ENCODE measurements at places on chromosomes 13 and 19.

DNA sequence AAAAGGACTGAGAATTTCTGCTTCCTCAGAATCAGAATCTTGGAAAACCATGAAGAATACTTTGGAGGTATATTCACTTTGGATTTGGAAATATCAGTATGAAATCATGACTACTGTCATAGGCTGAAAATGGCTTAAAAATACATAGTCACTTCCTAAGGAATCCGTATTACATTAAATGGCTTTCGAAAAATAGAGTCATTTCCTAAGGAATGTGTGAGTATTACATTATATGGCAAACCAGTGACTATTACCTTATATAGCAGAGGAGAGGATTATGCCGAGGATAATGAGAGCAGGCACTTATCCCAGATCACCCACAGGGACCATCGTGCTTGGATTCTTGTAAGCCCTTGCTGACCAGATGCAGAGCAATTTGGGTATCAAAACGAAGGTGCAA, 1471.8 kb downstream of the EFNB2 start:
- DNase-seq: no peak

GRCh38 chr19:45767881-45768654, 984 bp downstream of the SIX5 start:
- no peak for DNase-seq

DNA sequence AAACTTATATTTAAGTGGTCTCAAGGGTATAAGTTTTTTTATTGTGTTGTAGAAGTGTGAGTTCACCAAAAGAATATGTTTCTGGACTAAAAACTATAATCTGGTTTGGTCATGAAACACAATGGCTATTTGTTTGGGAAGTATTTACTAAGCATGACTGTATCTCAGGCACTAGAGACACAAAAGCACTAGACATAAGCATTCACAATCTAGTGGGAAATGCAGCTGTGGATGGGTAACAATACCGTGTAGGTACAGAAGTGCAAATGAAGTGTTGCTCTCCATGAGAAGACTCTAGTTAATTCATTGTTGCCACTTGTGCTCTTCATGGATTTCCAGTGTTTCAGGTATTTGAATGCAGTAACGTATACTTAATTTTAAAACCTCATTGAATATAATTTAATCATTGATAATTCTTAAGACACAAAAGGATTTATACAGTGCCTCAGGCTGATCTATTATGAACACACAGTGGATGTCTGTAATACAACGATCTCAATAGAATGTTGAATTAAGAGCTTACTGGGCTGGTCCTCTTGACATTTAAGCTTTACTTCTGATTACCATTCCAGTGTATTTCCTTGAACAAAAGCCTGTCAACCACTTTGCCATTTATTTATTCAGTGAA, 50.9 kb downstream of the TPT1 start:
- no peak for DNase-seq

GRCh38 chr13:26227166-26227971, 5.3 kb upstream of the RNF6 start:
- no peak for DNase-seq

DNA sequence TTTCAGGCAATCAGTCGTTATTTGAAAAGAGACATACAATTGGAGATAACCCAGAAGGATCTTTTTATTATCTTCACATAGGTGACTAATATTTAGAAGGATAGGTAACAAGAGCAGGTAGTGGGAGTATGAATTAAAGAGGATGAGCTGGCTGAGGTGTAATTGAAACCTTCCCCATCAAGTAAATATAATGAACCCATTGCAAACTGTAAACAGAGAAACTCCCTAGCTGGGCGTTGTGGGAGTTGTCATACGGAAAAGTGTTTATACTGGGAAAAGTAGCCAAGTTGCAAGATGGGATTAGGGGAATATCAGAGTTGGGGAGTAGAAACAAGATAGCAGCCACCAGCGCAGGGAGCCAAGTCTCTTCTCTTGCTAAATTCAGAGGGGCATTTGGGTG, 448.4 kb downstream of the COG6 start:
- DNase-seq: no peak

DNA sequence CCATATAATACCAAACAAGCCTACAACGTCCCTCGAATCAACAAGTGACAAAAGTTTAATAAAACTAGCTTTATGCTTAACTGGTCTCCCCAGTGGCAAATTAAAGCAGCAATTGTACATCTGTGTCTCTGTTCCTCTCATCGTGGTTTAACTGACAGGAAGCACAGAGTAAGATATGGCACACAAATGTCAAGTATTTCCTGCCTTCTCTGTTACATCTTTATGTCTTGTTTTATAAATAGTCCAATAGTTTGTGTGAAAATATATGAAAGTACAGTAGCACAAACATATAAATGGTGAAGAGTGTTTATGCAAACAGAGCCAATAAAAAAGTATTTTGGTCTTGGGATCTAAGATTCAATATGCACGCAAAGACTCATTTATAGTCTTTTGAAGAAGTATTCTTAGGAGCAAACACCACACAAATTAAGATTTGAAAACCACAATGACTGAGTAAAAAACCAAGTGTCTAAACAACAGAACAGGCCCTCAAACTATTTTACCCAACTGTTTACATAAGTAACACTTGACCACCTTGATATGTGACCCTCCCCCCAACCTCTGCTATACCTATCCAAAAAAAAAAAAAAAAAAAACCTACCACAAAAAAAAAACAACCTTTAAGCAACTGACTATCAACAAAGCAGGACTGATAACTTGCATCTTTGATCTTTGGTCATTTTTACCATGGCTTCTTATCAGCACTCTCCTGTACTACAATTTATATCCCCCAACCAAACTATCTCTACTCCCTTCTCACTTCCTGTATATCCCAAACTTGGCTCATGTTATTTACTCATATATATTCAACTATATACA, 14.0 kb downstream of the ELF1 start:
- DNase-seq: no peak

DNA sequence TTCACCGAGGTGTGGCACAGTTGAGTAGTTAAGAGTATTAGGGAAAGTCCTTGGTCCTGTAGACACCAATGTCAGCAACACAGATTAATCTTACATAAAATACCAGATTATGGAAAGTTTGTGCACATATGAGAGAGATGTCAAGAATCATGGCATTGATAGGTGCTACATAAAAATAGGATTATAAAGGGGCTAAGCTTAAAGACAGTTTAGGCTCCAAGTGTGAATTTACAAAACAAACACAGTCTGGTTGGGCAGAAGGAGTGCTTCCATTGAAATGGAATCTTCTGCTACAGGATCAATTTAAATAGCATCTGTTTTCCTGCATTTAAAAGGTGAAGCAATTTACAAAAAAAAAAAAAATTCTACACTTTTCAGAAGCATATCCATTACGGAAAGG, 292.9 kb downstream of the DNAJC15 start:
- no peak for DNase-seq

DNA sequence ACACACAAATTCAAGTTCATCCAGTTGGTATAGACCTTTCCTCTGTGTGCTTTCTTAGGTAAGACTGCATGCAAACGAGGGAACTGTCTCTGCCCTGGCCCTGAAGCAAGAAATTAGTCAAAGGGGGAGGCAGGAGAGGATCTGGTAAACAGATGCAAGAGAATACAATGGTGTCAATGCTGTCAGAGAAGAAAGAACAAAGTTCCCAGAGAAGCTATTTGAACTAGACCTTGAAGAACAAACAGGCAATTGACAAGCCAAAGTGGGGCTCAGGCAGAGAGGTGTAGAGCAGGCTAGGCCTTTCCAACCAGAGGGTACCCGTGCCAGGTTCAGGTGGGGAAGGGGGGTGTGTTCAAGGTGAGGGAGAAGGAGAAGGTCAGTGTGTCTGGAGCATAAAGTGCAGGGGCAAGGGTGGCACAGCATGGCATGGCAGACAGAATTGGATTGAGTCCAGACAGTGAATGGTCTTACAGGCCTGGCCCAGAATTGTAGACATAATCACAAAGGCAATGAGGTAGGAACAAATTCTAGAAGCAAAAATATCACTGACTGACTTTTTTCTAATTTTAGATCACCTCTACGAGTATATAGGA, 95.0 kb upstream of the STARD13 start:
- DNase-seq: no peak

DNA sequence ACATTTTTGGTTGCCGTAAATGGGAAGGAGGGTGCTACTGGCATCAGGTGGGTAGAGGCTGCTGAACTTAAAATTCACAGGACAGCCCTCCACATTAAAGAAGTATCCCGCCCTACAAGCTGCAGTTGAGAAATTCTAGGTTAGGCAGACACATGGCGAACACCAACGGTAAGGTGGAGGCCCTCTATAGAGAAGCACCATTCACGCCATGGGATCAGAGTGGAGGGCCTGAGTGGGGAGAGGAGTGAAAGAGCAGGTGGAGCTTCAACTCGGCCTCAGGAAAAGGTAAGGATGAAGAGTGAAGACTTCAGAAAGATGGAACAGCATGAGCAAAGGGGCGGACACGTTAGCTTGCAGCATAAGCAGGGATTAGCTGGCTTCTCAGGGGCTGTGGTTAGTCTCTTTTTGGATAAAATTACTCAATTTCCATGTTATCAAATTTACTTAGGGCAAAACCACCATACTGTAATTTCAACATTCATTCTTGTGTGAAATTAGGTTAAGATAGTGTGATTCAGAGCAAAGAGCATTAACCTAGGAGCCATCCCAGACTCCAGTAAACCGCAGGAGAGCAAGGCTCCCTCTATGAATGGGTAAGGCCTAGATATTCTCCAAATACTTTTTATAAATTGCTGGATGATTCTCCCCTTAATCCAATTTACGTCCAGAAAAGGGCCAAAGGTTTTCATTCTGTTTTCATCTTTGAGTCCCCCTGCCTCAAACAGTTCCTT, 1.2 kb downstream of the EEF1AKMT1 start:
- no peak for DNase-seq

GRCh38 chr19:10116085-10116865, 3.4 kb downstream of the EIF3G start:
- DNase-seq: no peak

- no peak for DNase-seq
Measured at GRCh38 chr13:113058988-113059850, 46.4 kb upstream of the F7 start.

DNA sequence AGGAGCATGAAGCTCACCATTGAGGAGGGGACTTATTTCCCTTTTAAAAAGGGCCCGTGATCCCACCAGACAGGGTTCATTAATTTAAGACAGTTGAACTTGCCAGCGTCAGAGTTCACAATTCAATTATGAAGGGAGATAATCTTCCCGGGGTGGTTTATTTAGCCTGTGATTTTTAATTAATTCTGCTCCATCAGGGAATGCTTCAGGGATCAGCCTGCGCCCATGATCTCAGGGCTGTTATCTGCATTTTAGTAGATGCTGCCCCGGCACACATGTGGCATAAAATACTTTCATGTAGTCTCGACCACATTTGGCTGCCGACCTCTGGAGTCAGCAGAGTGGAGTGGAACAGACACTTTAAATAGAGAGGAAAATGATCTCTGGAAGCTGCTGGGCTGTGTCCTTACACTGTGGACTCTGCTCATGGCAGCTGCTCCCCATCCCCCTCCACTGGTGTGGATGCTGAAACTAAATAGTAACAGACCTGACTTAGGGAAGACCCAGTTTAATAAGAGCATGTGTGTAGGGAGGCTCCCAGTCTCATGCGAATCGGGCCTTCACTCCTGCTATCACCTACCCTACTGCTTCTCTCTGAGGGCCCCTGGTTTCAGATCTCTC, 256.9 kb downstream of the TEX29 start:
- no peak for DNase-seq

DNA sequence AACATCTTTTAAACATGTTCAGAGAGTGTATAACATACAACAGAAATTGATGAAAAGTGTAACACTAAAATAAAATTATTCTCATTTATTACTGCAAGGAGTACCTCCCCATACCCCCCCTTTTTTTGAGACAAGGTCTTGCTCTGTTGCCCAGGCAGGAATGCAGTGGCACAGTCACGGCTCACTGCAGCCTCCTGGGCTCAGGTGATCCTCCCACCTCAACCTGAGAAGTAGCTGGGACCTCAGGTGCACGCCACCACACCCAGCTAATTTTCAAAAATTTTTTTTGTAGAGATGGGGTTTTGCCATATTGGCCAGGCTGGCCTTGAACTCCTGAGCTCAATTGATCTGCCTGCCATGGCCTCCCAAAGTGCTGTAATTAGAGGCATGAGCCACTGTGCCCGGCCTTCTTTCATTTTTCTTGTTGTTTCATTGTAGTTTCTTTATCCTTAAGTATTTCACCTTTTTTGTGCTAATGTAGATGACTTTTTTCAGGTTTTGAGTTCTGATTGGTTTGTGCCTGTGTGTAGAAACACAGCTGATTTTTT, 28.3 kb downstream of the GATAD2A start:
- DNase-seq: no peak

DNA sequence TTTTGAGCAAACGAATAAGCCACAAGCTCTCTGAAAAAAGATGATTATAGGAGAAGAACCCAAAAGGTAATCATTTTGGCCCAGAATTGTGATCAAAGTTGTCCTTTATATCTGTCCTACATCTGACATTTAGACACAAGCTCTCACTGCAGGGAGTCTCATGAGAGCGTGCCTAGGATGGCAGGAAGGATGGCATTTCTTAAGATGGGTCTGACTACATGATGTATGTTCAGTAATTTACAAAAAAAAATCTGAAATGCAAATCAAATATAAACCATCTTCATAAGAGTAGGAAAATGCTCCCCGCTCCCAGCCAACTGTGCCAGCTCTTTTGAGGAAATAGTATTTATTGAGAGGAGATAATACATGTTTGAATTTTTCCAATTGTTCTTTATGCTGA, 81.0 kb upstream of the MBNL2 start:
- no peak for DNase-seq

DNA sequence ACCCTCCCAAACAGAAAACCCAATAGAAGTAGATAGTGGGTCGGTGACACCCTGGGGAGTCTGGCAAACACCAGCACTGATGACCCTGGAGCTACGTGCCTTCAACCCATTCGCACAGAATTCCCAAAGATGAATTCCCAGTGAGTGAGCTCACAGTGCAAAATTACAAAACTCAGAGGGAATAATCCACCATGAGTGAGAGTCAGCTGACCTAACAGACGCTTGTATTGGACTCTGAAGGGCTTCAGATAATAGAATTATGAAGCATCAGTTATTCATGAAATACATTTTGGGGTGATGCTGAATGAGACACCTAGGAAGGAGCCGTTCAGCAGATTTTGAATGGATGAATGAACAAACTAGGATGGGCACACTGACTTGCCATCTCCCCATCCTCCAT, 40.2 kb downstream of the KCNC3 start:
- DNase-seq: no peak

GRCh38 chr19:12785431-12786031, 5.8 kb upstream of the JUNB start:
- peak; percentile 44 for DNase-seq

All from bone marrow (tissue), 2 donors.